CD4-positive, alpha-beta memory T cell (primary cell): ENCODE measurements at places on chromosomes 5 and 9. TPM values are rescaled to one million over a fixed set of nuclear protein-coding genes. Genes with fewer than 3 reads are reported as not detected.

Gene AK8
- not detected for total RNA-seq

DNA sequence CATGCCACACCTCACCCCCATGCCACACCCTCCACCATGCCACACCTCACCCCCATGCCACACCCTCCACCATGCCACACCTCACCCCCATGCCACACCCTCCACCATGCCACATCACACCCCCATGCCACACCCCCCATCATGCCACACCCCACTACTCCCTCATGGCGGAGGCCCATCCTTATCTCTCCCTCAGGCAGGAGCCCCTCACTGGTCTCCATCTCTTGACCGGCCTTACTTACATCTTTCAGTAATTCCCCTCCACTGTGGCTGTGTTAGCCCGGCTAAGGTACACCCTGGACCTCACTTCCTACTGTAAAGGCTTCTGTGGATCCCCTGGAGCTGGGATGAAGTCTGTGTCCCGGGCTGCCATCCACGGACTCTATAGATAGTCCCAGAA is 102.0 kb downstream of the OLFM1 start:
- DNase-seq: no peak

Gene DAB2
- total RNA-seq: 2.3 TPM

DNA sequence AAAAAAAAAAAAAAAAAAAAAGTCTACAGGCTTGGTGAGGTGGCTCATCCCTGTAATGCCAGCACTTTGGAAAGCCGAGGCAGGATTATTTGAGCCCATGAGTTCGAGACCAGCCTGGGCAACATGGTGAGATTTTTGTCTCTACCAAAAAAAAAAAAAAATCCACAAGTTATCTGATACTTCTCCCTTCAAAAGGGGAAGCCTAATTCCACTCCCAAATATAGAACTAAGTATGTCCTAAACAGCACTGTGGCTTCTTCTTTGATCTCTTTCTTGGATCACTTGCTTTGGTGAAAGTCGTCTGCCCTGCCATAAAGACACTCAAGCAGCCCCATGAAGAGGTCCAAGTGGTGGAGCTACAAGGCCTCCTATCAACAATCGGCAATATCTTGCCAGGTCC is 18.8 kb upstream of the STING1 start:
- no peak for DNase-seq

Gene PDZD2
- 1.1 TPM for total RNA-seq

Gene ADAMTS2
- total RNA-seq: not detected

- no peak for DNase-seq
These were observed 71.4 kb upstream of the COL5A1 start for GRCh38 chr9:134570151-134570621.

DNA sequence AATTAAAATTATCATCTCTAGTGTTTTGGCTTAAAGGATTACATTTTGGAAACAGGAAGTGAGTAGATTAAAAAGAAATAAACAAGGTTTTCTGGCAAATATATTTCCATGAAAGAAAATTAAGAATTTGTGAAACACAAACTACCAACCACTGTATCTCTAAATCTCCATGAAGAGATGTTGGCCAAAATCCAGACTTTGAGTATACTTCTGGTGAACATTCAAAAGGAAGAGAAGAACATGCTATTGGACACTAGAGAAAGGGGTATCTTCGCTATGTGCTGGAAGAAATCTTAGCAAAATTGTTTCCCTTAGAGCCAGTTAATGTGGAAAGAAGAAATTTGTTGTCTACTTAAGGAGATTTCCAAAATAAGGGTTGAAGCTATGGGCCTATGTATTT is 710.4 kb upstream of the CTNND2 start:
- DNase-seq: no peak

GRCh38 chr9:37856551-37856950 is 47.4 kb downstream of the SLC25A51 start:
- DNase-seq: no peak

- no peak for DNase-seq
These were observed 778.1 kb upstream of the WWC1 start for GRCh38 chr5:167513381-167513780.

- no peak for DNase-seq
These were observed 11.1 kb downstream of the ZNF608 start for GRCh38 chr5:124735169-124735858.

DNA sequence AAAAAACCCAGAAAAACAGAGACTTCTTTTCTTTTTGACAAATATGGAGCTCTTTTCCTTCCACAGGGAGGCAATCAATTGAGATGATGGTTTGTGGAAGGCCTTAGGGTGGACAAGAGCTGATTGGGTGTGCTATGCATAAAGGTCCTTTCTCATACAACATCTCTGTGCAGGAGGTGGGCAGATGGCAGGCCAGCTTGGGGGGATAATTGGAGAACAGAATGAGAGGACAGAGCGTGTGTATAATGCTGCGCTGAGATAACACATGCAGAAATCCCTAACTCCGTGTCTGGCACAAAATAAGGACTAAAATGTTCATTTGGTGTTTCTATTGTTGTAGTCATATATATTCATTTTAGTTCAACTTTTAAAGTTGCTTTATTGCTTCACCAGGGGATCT is 159.0 kb upstream of the MEF2C start:
- no peak for DNase-seq

DNA sequence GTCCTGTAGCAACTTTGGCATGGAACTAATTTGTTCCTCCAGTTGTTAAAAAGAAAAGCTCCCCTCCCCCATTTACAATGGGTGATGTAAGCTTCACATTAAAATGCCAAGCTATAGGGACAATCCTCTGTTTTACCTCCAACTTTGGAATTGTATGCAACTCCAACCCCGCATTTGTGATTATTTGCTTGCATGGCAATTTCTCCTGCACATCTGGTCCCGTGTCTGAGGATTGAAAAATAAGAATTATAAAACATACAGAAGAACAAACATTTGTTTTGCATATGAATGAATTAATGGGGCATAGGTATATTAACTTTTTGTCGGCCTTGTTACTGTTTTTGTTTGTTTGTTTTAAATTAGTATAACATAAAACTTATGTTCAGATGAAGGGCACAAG is 17.2 kb downstream of the PCSK1 start:
- no peak for DNase-seq

Gene ACOT12
- not detected for total RNA-seq

DNA sequence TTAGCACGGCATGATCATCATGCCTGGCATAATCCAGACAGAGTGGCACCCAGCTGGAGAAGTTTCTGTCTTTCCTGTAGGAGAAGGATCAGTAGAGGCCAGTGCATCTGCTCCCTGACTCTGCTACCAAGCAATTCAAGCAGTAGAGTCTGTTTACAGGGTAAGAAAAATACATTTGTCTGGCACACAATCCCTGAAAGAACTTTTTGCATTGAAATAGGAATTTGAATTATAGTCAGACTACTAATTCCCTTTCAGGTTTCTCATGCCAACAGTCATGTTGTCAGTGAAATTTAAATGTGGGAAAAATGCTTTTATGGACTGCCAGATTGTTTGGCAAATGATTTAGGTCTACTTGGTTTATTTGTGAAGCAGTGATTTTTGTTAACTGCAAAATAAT is 125.6 kb downstream of the RAB3C start:
- DNase-seq: no peak

- DNase-seq: no peak
These were observed 5.6 kb downstream of the ADGRD2 start for GRCh38 chr9:124455820-124456219.

Gene SLC6A19
- total RNA-seq: not detected

- peak; percentile 9 for DNase-seq
These were observed 142.7 kb downstream of the C5orf15 start for GRCh38 chr5:133825631-133826289.

GRCh38 chr9:137128158-137128861 is 10.6 kb upstream of the GRIN1 start:
- peak; percentile 61 for DNase-seq

Gene CXCL14
- total RNA-seq: not detected

Gene NRARP
- total RNA-seq: 0.29 TPM

DNA sequence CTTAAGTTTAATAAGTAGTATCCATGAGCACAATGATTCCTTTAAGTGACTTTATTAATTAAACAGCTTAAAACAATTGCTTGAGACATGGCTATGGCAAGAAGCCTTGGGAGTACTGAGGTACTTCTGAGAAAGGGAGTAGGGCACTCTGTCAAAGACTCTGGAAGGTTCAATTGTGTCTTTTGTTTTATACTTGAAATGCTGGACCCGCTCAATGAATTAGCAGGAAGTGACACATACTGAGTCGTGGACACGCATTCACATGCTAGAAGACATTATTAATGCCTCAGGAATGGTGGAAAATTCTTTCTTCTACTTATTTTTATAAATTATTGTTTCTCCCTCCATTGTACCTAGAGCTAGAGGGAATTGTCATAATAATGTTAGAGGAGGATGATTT is 347.3 kb upstream of the ZNF608 start:
- DNase-seq: no peak

Gene SPATA31C1
- total RNA-seq: not detected

Gene SLC34A3
- total RNA-seq: not detected

DNA sequence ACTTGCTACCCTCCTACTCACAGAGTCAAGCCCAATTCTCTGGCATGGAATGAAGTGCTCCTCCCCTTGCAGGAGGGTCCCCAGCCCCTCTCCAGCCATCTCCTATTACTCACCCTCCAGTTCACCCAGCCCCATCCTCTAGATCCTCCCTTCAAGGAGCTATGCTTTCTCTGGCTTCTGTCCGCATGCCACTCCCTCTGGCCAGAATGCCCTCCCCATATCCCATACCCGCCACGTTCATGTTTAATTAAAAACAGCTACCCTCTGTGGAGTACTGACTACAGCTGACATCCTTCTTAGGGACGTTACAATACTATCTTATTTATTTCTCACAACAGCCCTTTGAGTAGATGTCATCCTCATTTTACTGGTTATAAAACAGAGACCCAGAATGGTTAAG is 3.0 kb downstream of the F2R start:
- no peak for DNase-seq

Gene SLC36A3
- total RNA-seq: not detected

Gene IRF1
- total RNA-seq: 202 TPM

DNA sequence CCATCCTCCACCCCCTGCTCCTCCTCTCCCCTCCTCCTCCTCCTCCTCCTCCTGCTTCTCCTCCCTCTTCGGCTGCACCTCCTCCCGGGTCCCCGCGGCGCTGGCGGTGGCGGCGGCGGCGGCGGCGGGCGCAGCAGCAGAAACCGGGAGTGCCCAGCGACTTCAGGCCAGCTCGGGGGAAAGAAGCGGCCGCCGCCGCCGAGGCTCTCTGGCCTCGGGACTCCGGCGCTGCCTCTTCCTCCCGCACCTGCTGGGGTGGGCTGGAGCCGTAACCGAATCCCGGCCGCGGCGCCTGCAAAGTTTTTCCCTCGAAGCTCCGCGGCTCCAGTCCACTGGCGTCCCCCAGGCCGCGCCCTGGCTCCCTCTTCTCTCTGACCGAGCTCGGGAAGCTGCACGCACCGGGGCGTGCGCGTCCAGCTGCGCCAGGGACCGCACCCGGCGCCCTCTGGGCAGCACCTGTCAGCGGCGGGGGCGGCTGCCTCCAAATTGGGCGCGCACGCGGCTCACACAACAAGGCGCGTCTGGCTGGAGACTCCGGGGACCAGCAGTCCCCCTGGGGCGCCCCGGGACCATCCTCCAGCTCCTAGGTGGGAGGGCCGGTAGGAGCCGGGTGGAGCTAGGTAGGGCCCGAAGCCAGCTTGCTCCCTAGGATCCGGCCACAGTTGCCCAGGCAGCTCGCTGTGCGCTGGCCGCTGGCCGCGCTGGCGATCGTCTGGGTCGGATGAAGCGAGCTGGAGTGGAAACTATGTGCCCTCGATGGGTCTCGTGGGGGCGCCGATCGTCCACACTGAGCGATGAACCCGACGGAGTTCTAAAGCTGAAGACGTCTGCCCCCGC is at the start of gene MCTP1:
MCTP1 (minus strand) TSS at position 523 of the 837 bp plus-strand sequence.
- DNase-seq: no peak

GRCh38 chr5:107274571-107274970 is 396.2 kb downstream of the EFNA5 start:
- no peak for DNase-seq

GRCh38 chr5:123215929-123216702 is 127.1 kb downstream of the PRDM6 start:
- no peak for DNase-seq

Gene CTSV
- not detected for total RNA-seq

DNA sequence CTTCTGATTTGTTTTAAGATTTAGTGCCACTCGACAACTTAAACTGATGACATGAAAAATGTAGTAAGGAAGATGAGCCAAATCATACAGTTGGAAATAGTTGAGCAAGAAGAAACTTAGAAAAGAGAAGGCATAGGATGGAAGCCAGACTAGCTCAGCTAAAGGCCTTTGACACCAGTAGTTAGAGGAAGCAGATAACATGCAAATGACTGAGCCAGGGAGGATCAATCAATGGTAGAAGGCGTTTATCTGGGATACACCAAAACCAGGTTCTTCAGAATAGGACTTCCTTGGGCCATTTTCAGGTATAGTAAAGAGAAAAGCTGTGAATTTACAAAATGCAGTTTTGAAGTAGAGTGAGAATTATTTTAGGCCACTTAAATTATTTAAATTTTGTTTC is 3.2 kb downstream of the TDRD7 start:
- no peak for DNase-seq

DNA sequence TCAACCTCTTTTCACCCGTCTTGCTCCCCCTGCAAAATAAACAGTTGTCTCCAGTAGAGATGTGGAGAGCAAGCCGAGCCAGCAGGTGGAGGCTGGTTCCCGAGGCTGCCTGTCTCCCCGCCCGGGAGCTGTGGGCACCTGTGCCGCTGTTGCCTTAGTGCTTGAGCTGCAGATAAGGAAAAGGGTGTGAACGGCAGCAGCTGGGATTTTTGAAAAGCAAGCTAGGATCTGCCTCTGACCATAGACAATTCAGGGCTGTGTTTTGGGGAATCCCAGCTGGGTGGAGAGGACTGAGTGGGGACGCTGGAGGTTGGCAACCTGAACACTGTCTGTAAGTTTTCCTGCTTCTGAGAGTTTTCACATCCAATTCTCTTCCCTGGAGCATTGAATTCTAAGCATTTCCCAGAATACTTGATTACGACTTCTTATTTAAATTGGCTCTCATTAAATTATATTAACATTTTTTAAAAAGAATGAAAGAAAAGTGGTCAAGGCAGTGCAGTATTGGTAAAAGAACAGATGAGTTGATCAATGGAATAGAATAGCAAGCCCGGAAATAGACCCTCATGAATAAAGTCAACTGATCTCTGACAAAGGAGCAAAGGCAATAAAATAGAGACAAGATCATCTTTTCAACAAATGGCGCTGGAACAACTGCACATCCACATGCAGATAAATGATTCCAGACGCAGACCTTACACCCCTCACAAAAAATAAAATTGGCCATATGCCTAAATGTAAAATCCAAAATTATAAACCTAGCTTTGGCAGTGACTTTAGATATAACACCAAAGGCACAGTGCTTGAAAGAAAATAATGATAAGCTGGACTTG is 9.7 kb downstream of the WNK2 start:
- no peak for DNase-seq

Gene SPARC
- 0.19 TPM for total RNA-seq

Gene C9orf152
- total RNA-seq: not detected
